CD4-positive, CD25-positive, alpha-beta regulatory T cell (primary cell): ENCODE measurements at places on chromosomes 11 and 22.

- no peak for DNase-seq
Observed at GRCh38 chr11:8567602-8568198, 26.3 kb downstream of the STK33 start.

GRCh38 chr11:75541193-75542087 is 15.7 kb upstream of the GDPD5 start:
- DNase-seq, result no peak

- DNase-seq, result no peak
Observed at GRCh38 chr11:46075928-46076327, 45.3 kb downstream of the PHF21A start.

GRCh38 chr11:78691215-78691614 is 116.6 kb upstream of the NARS2 start:
- DNase-seq, result no peak

- no peak for DNase-seq
Observed at GRCh38 chr22:28907311-28908008, 24.1 kb downstream of the ZNRF3 start.

DNA sequence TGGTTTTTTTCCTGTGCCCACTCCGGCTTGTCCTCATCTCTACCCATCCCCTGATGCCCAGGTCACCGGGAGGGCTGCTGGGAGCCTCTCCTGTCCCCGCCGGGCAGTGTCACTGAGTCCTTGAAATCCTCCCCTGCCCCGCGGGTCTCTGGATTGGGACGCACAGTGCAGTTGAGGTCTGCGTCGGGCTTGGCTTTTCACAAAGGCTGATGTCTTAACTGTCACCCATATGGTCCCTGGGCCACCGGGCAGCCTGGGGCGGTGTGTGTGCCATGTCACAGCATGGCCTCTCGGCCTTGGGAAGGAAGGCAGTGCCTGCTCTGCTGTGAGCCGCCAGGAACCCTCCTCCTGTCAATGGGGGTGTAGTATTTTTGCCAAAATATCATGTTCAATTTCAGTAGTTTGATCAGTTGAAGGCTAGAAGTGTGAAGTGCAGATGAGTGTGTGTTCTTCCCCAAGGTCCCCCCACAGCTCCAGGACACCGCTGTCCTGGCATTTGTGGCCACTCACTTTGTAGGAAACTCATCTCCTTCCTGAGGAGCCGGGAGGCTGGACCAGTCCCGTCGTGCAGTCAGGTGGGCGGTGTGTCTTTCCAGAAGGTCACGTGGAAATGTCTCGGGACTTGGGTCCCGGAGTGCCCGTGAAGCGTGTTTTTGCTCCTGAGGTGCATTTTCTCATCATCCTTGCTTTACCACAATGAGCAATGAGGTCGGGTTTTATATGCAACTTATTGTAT is 37.6 kb downstream of the CTTN start:
- DNase-seq, result no peak

- DNase-seq, result no peak
Observed at GRCh38 chr11:112121981-112122615, 35.4 kb downstream of the SDHD start.

GRCh38 chr22:32063701-32064100 is 20.6 kb downstream of the SLC5A1 start:
- DNase-seq, result no peak

DNA sequence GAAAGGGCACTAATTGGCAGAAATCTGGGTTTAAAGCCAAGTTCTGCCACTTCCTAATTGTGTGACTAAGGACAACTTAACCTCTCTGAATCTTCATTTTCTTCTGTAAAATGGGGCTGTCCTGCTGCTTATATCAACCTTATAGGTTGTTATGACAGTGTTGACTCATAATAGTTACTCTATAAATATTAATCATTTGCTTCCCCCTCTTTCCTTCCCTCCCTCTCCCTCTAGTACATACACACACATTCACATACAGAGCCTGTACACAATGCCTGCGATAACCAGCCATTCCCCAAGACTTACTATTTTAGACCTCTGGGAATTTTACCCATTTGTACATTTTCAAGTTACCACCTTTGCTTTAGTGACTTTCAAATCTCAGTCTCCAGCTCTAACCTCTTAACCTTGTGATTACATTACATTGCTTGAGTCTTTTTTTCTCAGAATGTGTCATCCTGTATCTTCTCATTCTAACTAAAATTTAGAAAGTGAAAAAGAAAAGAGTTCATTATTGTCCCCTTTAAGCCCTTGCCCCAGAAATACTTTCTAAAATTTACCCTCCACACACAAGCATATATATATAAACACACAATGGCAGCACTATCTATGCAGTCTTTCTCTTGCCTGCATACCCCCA is 31.9 kb downstream of the GDPD4 start:
- no peak for DNase-seq
